ENCODE measurements at places on chromosomes 11 and 22.

DNA sequence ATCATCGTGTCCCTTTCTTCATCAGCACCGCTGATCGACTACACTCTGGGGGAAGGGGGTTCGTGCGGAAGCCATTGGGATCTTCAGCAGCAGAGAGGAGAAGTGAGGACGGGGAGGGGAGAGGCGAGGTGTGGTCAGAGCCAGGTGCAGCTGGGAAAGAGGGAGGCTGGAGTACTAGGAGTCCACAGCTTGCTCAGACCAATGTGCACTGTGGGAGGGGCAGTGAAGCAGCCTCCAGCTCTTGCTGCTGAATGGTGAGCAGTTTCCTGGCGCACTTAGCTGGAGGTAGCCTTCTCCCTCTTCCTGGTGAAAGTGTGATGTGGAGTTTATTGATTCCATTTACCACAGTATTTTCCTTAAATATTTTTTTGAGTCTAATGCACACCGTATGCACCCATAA, 99.0 kb upstream of the NECTIN1 start:
- DNase-seq: no peak

DNA sequence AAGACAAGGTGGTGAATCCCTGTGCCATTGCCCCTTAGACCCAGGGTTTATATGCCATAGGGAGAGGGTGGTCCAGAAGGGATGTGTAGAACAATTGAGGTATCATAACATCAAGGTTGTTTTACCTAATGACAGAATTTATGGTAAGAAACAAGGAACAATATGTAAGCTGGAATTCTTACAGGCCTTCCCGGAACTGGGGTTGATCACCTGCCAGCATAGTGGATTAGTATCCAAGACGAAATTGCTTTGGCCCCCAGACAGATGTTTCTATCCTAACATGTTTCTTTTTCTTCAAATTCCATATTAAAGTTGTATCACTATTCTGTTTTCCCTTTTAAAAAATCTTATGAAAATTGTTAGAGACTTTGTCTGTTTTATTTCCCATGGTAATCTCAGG, 343.8 kb upstream of the ANO3 start:
- DNase-seq: no peak

- no peak for DNase-seq
Observed at GRCh38 chr22:19394274-19395050, 37.1 kb downstream of the HIRA start.

DNA sequence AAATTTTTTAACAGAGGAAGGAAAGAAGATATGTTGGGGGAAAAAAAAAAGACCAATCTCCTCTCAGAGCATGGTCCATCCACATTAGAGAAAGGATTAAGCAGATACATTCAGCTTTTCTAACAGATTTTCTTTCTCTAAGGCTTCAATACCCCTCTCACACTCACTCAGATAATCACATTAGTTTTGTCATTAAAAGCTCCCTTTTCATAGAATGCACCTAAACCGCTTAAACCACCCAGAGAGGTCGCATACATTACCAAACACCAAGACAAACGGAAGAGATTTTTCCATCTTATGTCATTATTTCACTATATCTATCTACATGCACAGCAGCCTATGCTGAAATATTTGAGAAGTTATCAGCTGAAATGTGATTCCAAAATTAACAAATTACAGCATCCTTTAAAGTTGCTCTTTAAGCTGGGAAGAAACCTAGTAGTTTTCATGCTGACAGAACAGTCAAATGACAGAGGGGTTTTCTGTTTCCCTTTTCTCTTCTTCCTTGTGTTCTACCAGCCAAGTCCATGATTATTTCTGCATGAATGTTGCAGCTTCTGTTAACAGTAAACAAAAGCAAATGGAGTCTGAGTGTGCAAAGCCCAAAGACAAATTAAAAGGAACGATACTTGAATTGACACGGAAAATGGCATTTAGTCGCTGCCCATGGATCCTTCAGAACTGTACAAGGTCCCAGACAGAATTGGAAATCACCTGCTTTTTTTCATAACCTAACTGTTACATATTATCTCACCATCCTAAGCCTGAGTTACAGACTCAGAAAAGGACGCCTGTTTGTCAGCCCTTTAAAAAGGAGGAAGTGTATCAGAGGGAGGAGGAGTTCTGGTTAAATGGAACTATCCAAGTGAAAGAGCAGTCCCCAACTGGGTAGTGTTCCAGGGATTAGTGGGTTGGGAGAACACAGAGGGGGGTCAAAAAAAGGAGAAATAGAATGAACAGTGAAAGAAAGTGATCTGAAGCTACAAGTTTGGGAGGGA, 54.6 kb downstream of the PRCP start:
- no peak for DNase-seq

DNA sequence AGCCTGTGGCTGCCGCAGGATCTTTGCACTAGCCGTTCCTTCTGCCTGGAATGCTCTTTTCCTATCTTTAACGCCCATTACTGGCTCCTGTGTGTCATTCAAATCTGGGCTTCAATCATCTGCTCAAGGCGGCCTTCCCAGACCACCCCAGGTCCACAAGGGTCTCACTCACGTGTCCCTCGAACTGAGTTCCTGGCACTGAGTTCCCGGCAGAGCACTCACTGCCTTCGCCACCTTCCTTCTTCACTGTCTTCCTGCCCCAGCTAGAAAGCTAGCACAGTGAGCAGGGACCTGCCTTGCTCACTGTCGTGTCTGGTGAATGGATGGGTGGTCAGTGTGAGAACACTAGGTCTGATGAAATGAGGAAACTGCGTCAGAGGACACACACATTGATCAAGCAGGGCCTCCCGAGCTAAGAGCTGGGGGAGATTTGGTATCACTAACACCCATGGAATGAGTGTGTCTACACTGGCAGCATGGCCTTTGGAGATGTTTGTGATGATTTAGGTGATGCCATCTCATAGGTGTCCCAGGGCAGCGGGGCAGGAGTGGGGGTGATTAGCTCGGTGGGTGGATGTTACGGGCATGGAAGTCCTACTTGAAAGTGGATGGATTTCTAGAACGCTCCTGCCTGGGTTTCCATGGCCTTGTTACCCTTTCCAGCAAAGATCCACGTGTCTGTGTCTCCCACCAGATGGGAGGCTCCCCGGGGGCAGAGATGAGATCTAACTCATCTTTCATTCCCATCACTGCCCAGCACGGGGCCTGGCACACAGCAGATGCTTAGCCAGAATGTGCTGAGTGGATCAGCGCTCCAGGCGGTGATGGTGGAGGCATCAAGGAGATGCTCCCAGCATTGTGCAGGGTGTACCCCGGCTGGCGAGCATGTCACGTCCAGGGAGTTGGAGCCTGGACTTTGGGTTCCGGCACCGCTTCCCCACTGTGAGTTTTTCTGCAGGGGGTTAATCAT, 64.5 kb downstream of the SHISAL1 start:
- DNase-seq: no peak

- DNase-seq: peak; percentile 36
Observed at GRCh38 chr11:17208257-17208999, 642 bp upstream of the PIK3C2A start.

DNA sequence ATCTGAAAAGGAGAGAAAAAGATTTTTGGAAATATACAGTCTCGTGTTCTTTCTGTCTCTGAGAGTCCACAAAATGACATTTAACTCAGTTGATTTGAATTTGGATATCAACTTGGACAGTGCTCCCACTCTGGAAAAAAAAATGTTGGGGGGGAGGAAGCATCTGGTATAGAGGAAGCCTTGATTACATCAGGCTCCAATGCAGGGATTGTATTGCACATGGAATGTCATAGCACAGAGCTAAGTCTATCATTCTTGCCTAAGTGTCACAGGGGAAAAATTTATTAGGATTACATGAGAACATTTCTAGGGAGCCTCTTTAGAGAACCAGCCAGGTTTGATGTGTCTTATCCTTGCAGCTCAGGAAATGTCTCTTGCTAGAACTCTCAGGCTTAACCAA, 23.0 kb downstream of the MS4A6A start:
- no peak for DNase-seq

DNA sequence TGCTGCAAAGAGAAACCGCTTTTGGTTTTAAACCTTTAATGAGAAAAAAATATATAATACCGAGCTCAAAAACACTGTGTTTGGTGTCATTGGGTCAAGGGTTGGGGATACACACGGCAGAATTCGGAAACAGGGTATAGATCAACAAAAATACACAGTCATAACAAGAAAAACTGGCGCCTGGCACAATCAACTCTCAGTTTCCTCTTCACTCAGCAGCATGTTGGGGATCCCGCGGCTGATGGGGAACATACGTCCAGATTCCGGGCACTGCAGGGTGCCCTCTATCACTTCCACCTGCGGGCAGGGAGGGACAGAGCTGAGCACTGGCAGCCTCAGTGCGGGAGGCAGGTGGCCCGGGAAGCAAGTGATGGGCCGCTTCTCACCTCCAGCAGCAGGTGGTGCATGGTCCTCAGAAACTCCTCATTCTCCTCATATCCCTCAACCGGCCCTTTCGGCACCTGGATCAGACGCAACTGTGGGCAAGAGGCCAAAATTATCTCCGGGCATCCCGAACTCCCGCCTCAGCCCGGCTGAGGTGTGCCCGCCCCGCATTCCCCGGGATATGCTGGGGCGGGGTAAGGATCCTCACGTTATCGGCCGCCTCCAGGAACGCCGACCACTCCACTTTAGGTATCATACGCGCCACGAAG, 561 bp downstream of the TRMT112 start:
- no peak for DNase-seq

- DNase-seq: no peak
Observed at GRCh38 chr11:85052636-85053035, 574.5 kb downstream of the DLG2 start.

DNA sequence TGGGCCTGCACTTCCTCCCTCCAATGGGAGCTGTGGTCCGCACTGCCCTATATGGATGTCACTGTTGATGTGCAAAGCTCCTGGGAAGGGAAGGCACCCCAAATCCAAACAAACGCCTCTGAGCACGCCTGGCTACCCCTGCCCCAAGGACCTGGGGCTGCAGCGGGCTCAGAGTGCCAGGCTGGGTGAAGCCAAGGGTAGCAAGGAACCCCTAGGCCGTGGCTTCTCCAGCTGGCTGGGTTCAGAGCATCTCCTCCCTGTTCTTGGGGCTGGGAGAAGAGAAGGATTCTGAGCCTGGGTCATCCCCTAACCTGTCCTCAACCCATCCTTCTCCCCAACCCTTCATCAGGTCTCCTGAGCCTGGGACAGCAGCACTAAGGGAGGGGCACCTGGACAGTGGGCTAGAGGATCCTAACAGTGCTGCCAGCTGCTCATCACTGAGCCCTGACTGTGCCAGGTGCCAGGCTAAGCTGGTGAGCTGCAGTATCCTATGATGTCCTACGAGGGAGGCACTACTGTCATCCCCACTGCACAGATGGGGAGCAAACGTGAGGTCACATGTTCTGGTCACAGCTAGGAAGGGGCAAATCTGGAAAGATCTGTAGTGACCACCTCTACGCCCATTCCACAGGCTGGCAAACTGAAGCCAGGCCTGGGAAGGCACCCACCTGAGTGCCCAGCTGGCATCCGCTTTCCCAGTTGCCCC, 3.0 kb downstream of the SSTR3 start:
- no peak for DNase-seq

GRCh38 chr22:20175597-20175900, 24.7 kb upstream of the CCDC188 start:
- no peak for DNase-seq

- DNase-seq: no peak
Observed at GRCh38 chr11:122847466-122847865, 9.2 kb downstream of the CRTAM start.

GRCh38 chr11:73538381-73538872, 59.5 kb downstream of the FAM168A start:
- no peak for DNase-seq

GRCh38 chr22:45702981-45703380, 31.3 kb downstream of the ATXN10 start:
- no peak for DNase-seq

DNA sequence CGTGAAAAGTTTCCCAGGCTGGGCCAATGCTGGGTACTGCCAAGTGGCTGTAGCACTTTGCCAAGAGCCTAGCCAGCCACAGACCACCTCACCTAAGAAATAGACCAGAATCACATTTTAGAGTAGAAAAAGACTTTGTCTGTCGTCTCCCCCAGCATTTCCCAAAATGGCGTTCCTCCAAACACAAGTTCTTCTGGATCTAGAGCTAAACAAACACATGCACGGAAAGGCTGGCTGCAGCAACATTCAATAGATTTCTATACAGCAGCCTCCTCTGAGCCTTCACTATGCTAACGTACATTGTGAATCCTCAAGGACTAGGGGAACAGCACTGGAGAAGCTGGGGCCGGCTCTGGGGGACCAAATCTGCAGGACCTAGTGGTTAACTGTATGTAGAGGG, 65.0 kb downstream of the EFCAB6 start:
- DNase-seq: no peak

DNA sequence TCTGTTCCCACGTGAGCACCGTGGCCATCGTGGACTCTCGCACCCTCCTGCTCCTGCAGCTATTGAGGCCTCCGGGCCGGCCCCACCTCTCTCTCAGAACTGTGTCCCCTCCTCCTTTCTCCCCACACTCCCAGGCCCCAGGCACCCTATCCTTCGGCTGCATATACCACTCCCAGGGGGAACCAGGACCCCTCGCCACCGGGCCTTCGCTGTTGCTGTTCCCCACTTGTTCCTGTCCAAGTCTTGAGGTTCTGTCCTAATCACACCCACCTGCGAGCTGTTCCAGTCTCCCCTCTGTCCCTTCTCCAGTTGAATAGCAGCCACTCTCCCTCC, 43.0 kb upstream of the CDON start:
- no peak for DNase-seq

GRCh38 chr11:90476442-90477007, 253.7 kb upstream of the CHORDC1 start:
- DNase-seq: peak; percentile 33

GRCh38 chr22:47297261-47298016, 535.0 kb downstream of the TBC1D22A start:
- no peak for DNase-seq

- DNase-seq: no peak
Observed at GRCh38 chr11:103322821-103323220, 213.6 kb downstream of the DYNC2H1 start.

- no peak for DNase-seq
Observed at GRCh38 chr22:38205261-38206128, 3.7 kb downstream of the MAFF start.

DNA sequence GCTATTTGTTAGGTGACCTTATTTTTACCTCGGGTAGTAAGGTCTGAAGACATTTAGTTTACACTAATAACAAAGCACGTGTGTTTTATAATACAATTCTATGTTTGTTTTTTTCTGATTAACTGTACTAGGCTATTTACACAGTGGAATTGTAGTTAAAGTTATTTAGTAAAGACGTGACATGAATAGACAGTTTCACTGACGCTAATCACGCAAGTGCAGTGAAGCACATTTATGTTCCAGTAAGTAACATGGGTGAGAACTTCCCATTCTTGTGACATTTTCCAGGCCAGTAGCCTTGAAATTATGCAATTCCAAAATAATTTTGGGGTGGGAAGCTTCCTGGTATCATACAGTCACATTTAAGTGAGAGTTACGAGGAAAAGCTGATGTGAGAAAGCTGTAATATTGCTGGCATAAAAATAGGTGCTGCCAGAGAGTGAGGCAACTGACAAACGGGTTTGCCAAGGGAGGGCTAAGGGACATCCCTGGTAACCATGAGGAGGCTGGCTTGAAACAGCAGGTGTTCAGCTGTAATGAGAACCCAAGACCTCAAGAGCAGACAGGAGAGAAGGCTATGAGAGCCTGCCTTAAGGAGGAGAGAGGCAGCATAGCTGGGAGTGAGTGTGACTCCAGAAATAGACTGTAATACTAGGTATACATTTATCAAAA, 378.8 kb downstream of the DCDC1 start:
- DNase-seq: no peak

All from epithelial cell of prostate (primary cell).